ENCODE measurements at places on chromosomes 1 and 21. TPM values are rescaled to one million over a fixed set of nuclear protein-coding genes. Genes with fewer than 3 reads are reported as not detected.
A peak's percentile ranks its signal among the peaks of the same experiment; 100 is the strongest.

The ZNF691 gene
- 8.8 TPM for total RNA-seq

The OR2G3 gene
- total RNA-seq, result not detected

The NR1I3 gene
- not detected for total RNA-seq

The CALML6 gene
- 0.04 TPM for total RNA-seq

The BGLAP gene
- total RNA-seq, result not detected

The DAB1 gene
- total RNA-seq, result under 0.01 TPM

- DNase-seq, result no peak
Observed at GRCh38 chr1:37167479-37167878, 133.2 kb upstream of the GRIK3 start.

GRCh38 chr1:83515578-83516154, 483.3 kb downstream of the TTLL7 start:
- no peak for DNase-seq

DNA sequence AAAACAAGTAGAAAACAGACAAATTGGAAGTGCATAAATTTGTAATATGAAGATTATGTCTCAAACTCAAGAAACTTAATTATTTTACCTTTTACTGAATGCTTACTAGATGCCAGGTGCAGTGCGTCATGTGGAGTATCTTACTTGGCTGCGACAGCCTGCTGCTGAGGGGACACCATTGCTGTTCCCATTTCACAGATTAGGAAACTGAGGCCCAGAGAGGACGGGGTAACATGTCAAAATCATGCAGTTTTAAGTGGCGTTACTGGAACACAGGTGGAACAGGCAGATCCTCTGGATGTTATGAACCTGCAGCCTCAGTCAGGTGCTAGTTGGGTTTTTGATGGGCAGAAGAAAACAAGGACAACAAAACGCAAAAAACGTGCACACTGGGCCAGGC, 7.3 kb upstream of the DHRS3 start:
- DNase-seq, result no peak

- no peak for DNase-seq
Observed at GRCh38 chr1:43348809-43349593, 9.8 kb upstream of the CDC20 start.

DNA sequence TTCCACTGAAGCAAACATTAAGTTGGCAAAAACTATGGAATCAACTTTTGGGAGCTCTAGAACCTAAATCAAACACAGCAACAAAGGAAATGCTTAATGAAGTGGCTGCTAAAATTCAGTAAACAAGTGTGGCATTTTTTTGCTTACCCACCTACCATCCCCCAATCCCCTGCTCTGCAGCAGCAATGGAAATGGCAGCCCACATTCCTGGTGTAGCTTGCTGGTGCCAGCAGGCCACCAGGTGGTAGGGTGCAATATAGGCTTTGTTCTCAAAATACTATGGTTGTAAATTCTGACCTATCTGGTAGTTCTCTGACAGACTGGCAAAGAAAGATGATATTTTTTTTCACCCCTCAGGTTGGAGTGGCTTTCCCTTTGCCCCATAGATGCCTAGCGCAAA, 42.8 kb downstream of the SHCBP1L start:
- DNase-seq, result no peak

GRCh38 chr21:30216041-30216723, at the start of gene CLDN8:
TSS of gene CLDN8 (minus strand) at chr21:30216097. CDS start at chr21:30215925, 172 bp downstream.
- no peak for DNase-seq

DNA sequence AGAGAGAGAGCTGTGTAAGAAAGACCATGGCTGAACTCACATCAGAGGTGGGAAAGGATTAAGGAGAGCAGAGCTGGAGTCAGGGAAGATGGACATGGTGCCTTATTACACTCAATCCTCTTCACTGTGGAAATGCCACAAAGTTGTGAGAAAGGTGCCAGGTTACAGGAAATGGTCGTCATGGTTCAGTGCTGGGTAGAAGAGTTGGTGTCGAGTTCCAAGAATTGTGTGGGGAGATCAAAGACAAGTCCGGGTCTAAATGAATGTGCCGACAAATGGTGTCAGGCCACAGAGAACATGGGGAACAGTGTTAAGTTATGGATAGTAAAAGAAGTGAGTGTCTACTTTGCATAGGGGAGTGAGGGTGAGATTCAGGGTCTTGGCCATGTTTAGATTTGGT, 40.9 kb downstream of the LAMC2 start:
- no peak for DNase-seq

DNA sequence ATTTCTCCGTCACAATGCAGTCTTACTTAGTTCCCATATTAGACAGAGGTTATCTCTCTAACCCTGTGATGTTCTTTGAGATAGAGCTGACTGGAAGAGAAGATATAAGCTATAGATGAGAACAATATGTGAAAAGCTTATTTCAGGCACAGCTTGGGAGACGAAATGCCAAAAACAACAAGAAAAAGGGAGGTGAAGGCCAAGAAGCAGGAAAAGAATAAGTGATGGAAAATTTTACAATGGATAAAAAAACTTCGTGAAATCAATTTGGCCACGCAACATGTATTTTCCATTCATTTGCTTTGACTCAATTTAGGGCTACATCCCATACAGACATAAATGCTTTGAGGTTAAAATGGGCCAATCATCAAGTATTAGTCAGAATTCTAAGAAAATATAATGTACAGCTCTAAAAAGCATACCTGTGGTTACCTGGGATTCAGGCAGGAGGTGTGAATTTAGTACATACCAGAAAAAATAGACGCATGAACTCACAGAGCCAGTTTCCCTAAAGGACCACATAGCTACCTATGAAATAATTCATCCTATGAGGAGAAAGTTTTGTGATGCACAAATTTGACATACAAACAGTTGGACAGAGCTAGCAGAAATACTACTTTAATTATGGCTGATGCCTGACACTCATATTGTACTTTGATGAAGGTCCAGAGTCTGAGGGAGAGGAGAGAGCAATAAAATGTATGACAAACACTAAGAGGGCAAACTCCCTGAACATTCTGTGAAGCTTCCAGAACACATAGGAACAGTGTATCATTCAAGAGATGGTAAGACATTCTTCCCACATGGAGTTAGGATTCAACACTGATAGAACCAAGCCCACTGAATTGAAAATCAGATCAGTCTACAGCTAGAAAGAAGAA, 12.1 kb downstream of the RGS1 start:
- DNase-seq, result no peak

- DNase-seq, result no peak
Observed at GRCh38 chr1:37948841-37949240, 2.0 kb upstream of the INPP5B start.

DNA sequence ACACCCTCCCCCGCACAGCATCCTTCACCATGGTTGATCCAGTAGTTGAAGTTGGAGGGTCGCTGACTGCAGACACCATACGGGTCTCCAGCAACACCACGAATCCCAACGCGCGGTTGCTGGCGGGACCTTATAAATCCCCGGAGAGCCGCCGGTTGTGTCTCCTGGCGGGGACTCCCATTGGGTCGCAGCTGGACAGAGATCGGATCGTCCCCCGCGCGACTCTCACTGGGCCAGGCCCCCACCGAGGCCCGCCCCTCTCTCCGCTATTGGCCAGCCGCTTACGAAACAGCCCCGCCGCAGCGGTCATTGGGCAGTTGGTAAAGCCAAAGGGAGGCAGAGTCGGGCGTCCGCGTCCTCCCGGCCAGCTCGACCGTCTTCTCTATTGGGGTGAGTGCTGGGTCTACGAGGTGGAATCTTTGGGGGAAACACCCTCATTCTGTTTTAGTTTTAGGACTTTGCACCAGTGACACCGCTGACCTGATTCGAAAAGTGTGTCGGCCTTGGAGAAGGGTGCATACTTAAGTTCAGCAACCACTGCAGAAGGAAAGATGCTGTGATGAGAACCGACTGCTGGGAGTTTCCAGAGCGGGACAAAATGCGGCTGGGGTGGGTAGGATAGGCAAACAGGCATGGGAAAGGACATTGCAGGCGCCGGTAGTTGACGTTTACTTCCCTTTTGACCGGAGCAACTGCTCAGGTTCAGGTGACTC, 27.4 kb downstream of the RABIF start:
- peak; percentile 61 for DNase-seq

- DNase-seq, result peak; percentile 42
Observed at GRCh38 chr1:24635195-24635843, 7.8 kb upstream of the SRRM1 start.

DNA sequence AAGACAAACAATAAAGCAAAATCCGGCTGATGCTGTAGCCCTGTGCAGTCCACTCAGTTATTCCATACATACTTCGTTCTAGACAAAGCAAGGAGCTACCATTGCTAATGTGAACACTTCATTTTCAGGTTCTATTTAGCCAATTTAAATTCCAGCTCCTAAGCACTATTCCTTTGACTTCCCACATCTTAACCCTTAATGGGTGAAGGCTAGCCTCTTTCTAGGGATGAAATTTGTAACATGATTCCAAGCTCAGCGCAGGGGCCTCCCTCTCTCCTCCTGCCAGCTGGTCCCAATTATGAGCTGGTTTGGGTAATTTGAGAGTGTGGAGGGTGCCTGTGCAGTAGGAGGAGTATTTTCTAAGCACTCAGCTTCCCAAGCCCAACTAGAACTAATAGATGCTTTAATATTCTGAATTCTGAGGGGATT, 53.9 kb upstream of the PTGFRN start:
- DNase-seq, result no peak

DNA sequence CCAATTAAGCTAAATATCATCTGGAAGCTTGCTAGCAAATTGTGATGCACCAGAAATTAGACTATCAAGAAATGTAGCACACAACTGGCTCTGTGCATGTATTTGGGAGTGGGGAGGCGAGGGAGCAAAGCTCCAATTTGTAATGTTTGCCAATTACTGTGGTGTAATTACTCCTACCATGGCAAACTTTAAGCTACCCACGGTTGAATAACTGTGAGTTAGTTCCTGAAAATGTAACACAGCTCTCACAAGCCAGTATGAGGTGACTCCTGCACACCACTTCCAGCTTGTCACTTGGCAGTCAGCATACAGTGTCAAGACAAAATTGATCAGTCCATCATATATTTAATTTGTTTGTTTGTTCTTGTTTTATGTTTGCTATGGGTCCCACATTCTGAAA, 141.2 kb downstream of the TM2D1 start:
- no peak for DNase-seq

DNA sequence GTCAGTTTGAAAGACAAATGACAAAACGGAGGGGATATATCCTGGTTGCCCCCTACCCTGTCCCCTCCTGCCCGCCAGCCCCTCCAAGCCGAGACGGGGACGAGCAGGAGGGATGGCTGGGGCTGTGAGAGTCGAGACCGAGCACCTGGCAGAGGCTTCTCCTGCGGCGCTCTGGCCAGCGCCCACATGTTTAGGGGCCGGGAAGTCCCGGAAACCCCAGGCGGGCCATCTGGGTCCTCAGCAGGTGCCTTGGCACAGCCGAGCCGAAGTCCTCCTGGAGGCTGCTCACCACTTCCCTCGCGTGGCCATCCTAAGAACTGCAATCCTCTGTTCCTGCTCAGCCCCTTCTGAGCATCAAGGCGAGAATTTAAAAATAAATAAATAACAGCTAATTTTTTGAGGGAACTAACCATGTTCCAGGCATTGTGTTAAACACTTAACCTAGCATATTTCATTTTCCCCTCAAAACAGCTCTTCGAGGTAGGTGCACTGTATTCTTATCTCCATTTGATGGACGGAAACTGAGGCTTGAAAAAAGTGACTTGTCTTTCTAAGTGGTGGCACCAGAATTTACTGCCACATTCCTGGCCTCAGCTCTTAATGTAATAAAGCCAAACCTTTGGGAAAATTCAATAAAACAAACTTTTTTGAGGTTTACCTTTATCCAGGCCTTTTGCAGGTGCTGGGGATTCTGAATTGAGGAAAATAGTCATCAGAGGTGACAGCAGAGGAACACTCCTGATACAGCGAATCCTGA, 3.5 kb upstream of the RIMS3 start:
- no peak for DNase-seq

DNA sequence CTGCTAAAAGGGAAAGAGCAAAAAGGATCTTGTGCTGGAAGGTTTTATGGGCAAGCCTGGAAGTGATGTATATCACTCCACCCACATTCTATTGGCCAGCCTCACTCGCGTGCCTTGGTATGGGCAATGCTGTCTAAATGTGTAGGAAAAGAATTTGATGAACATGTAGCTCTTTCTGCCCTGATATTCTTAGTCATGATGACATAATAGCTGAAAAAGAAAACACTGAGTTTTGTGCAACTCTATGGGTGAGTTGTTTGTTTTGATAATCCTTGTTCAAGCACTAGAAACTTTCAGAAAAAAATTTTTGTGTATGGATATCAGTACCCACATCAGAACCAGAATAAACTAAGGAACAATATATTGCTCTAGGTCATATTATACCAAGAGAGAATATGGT, 231.5 kb upstream of the ST6GALNAC5 start:
- no peak for DNase-seq

Data from kidney epithelial cell (primary cell).